ENCODE measurements at places on chromosomes 3 and 15. TPM values are rescaled to one million over a fixed set of nuclear protein-coding genes. Genes with fewer than 3 reads are reported as not detected.

ALDH1A3 gene
- total RNA-seq = 73.7 TPM

MAGI1 gene
- 15.7 TPM for total RNA-seq

STRIT1 gene
- total RNA-seq = not detected

PIAS1 gene
- total RNA-seq = 17.0 TPM

ZNF662 gene
- total RNA-seq = 3.3 TPM

SPINT1 gene
- under 0.01 TPM for total RNA-seq
